ENCODE measurements at places on chromosomes 11 and 22. TPM values are rescaled to one million over a fixed set of nuclear protein-coding genes. Genes with fewer than 3 reads are reported as not detected.
A peak's percentile ranks its signal among the peaks of the same experiment; 100 is the strongest.

DNA sequence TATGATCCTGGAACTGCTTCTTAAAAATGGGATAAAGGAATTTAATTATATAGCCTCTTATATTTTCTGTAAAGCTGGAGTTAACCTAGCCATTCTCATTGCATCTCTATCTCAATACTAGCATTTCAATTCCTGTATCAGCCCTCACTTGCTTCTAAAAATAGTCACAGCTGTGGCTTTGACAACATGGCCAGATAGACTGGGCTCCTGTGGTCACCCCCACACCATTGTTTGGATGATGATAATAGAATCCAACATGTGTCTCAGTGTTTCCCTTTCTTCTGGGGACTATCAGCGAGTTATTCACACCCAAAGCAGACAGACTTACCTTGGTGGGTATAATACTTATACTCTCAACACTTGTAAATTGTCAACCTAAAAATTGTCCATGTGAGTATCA, 6.9 kb downstream of the VWA5A start:
- no peak for DNase-seq

GRCh38 chr22:29604076-29604360, 585 bp downstream of the NF2 start:
- peak; percentile 70 for DNase-seq

GRCh38 chr11:35507688-35508087, 17.7 kb downstream of the PAMR1 start:
- DNase-seq = no peak

GRCh38 chr11:95138448-95138847, 48.8 kb downstream of the ENDOD1 start:
- DNase-seq = no peak

GRCh38 chr11:74650498-74650897, 58.1 kb downstream of the POLD3 start:
- DNase-seq = no peak

- no peak for DNase-seq
Observed at GRCh38 chr22:40753114-40753513, 66.0 kb downstream of the SLC25A17 start.

- no peak for DNase-seq
Observed at GRCh38 chr22:50440544-50441249, 34.1 kb downstream of the SBF1 start.

DNA sequence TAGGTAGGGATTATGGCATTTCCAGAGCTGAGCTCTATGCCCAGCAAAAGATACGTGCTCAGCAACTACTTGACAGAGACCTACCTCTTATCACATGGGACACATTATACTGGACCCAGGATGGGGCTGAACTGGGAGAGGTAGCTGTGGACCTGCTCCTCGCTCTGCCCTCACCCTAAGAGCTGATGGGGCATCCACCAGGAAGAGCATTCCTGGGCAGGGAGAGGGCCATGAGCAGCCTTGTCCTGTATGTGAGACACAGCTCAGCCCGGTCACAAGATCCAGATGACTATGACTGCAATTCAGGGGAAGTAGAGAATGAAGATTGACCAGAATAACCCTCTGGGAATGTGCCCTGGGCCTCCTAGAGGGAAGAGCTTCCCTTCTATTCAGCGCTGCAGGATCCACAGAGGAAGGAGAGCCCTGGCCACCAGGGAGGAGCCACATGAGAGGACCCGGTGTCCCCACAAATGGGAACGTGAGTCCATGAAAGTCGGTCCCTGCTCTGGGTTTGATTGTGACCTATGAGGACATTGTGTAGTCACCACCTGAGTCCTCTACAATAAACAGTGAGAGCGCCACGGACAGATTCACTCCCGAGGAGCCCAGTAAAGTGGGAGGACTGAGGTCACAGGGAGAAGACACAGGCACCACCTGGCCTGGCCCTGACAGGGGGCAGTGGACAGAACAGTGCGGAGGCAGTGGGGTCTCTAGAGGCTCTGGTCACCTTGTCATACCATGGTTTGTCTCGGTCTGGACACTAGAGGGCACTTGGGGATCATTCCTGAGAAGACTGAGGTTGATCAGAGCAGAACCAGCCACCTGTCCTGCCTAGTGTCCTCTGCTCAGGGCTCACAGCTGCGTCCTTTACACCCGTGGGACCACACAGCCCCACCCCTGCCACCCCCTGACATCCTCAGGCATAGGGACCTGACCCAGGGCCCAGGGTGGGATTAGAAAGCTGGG, 99.5 kb downstream of the ZNF280B start:
- DNase-seq = no peak

DNA sequence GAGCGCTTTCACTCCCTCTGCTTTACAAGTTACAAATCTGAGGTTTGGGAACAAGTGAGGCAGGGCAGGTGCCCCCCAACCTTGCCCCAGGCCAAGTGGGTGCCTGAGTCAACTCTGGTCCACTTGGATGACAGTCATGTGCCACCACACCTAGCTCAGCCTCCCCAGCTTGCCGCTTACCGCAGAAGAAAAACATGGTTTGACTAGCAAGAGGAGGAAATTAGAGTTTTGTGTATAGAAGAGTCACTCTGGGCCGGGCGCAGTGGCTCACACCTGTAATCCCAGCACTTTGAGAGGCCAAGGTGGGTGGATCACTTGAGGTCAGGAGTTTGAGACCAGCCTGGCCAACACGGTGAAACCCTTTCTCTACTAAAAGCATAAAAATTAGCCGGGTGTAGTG, 27.7 kb upstream of the CHKA start:
- DNase-seq = no peak

- DNase-seq = no peak
Observed at GRCh38 chr11:11579012-11579988, 42.5 kb downstream of the GALNT18 start.

DCDC1 gene
- total RNA-seq = not detected

OR10A2 gene
- total RNA-seq = not detected

- no peak for DNase-seq
Observed at GRCh38 chr11:72354356-72355115, 79.8 kb downstream of the CLPB start.

GRCh38 chr22:26672060-26672471, 14.7 kb downstream of the MIAT start:
- no peak for DNase-seq

DNA sequence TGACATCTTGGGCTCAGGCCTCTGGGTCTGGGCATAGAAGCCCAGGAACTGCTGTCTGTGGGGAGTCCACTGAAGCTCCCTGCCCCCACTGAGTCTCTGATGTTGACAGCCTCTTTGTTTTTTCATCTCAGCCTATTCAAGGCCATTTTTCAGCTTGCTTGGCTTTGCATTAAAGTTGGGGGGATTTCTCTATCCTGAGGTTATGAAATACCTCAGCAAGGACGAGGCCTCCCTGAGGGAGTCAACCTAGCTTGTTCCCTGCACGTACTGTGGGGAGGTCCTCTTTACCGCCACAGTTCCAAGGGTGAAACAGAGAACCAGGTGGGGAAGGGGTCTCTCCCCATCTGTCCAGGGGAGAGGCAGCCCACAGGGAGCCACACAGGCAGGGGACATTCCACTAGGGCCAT, 8.4 kb downstream of the KCNQ1OT1 start:
- no peak for DNase-seq

TIGD3 gene
- total RNA-seq = 0.37 TPM

DNA sequence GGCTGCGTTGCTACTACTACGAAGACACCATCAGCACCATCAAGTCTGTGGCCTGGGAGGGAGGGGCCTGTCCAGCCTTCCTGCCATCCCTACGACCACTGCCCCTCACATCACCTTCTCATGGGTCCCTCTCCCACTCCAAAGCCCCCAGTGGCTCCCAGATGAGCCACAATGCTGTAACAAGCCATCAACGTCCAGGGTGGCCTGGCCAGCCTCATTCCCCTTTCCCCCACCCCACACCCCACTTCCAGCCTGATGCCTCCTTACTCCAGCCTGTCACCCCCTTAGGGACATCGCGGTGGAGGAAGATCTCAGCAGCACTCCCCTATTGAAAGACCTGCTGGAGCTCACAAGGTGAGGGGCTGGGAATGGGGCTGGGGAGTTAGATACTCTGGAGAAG, 14.9 kb downstream of the NCF4 start:
- no peak for DNase-seq

TRIM29 gene
- not detected for total RNA-seq

DNA sequence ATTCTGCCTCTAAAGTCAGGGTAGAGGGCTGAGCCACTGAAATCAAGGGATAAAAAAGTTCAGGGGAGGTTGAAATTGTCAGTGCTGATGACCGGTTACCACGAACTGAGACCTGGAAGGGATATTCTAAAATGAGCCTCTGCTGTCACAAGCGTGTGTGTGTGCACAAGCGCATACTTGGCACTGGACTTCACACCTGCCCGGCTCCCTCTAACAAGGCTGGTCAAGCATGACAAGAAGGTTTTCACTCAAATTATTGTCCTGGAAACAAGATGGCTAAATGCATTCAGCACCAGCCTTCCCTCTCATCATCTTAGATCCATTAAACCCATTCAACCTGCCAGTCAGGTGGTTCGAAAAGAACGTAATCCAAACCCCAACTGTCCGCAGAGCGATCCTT, 54.8 kb upstream of the CECR2 start:
- DNase-seq = no peak

GRCh38 chr22:29044657-29045176, 16.9 kb downstream of the C22orf31 start:
- DNase-seq = no peak

DNA sequence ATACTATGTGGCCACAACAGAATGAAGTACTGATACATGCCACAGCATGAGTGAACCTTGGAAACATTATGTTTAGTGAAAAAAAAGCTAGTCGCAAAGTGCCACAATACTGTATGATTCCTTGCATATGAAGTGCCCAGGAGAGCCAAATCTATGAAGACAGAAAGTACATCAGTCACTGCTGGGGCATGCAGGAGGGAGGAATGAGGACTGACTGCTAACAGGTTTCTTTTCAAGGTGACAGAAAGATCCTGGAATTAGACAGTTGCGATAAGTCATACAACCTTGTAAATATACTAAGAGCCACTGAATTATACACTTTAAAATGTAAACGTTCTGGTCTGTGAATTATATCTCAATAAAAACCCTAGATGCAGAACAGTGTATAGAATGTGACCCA, 11.8 kb upstream of the C11orf91 start:
- no peak for DNase-seq

DNA sequence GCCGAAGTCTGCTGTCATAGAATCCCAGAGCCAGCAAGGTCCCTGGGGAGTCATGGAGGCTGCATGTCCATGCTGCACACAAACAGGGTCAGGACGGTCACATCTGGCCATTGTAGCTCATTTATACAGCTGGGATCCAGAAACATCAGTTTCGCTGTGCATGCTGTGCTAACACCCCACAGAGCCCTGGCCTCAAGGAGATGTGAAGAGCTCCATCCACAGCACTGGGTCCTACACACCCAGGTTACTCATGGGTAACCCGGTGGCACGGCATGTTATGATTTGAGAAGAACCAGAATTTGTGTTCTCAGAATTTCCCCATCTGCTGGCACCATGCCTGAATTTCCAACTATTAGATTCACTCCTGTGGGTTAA, 146.3 kb upstream of the ARHGAP20 start:
- DNase-seq = no peak

DNA sequence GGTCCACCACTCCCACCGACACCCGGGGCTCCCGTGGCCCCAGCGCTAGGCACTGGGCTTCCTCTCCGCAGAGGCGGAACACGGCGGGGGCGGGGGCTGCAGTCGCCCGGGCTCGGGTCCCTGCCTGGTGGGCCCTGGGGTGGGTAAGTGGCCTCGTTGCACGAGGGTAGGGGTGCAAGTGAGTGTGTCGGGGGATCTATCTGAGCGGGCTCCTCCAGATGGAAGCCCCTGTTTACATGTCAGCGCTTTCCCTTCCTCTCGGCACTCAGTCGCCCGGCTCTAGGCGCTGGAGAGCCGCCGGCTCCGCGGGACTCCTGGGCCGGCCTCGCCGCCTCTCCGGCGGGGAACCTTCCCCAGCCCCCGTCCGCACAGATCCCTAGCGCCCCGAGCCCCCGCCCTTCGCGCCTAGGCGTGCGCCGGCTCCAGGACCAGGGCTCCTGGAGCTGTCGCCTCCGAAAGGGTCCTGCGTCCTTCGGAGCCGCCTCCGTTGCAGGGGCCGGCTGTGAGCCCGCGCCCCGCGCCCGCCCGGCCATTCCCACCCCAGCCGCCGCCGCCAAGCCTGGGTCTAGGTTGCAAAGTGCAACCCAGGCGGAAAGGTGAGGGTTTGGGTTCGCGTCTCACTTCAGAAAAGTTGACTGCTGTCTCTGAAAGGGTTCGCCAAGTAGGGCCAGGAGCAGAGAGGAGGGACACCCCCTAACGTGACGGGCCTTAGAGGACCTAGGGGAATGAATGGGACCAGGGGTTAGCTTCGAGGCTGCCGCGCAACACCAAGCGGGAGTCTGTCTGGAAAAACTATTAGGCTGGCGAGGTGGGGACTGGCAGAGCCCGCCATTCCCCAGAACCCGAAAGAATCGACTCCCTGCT, 978 bp downstream of the FLI1 start:
- DNase-seq = no peak

DNA sequence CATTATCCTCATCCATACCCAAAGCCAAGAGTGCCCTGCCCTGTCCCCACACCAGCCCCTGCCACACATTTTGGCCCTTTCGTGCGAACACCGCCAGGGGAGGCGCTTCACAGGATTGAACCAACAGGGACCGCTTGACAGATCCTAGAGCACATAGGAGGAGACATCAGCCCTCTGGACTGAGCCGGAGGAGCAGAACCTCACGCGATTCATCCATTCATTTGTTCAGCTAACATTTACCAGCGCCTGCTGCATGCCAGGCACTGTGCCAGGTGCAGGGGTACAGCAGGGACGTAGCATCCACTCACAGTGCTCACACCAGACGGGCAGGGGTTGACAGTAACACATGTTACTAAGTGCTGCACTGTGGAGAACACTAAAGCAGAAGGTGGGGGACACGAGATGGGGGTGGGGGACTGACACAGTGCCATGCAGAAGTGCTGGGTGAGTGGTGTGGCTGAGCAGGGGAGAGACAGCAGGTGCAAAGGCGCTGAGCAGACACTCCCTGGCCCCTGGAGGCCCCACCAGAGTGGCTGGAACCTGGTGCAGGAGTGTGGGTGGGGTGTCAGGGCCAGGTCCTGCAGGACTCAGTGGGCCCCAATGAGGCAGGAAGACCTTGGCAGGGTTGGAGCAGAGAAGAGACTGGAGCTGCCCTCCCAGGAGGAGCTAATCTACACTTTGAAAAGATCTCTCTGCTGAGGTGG, 3.4 kb downstream of the GNAZ start:
- no peak for DNase-seq

- no peak for DNase-seq
Observed at GRCh38 chr11:9028581-9028980, 24.8 kb upstream of the NRIP3 start.

DNA sequence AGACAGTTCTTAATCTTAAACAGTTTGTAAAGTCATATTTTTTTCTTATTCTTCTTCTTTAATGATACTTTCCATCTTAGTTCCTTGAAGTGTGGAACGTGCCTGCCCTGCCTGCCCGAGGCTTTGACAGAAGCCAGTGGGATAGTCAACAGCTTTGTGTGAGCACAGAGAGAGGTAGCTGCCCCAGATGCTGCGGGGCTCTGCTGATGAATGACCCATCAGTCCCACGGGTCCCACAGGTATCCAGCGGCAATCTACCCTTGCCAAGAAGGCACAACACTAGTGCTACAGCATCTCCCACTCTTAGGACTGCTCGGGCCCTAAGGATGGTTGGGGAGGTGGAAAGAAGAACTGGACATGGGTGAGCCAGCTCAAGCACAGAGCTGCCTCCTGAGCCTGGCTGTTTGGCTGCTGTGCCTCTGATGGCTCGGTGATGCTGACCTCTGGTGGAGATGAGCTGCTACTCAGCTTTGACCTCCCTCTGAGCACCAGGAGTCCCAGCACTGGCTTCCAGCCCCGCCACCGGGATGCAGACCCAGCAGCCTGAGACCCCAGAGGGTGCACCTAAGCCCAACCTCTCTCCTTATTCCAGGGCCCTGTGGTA, 11.8 kb upstream of the APLNR start:
- DNase-seq = no peak

GRCh38 chr22:23218867-23219251, 38.5 kb downstream of the BCR start:
- peak; percentile 23 for DNase-seq
